M059J (cell line): ENCODE measurements at places on chromosomes 12 and 14. TPM values are rescaled to one million over a fixed set of nuclear protein-coding genes. Genes with fewer than 3 reads are reported as not detected.
A peak's percentile ranks its signal among the peaks of the same experiment; 100 is the strongest.

GRCh38 chr12:3171195-3171591 lies 94.0 kb downstream of the TSPAN9 start:
- peak; percentile 4 for DNase-seq

DNA sequence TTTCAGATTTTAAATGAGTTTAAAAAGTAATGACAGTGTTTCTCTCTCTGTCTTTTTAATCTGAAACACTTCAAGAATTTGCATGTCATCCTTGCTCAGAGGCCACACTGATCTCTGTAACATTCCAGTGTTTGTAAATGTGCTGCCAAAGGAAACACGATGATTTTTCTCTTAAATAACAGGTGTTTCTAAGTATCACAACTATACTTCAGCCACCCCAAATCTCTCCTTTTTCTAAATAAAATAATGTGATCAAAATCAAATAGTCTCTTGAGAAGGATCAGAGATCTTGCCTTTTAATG lies 3.3 kb upstream of the GALC start:
- DNase-seq = no peak

SERPINA12 gene
- not detected in 2 replicates for total RNA-seq

ANO4 gene
- total RNA-seq = 0.07 and 0.69 TPM in 2 replicates

DNA sequence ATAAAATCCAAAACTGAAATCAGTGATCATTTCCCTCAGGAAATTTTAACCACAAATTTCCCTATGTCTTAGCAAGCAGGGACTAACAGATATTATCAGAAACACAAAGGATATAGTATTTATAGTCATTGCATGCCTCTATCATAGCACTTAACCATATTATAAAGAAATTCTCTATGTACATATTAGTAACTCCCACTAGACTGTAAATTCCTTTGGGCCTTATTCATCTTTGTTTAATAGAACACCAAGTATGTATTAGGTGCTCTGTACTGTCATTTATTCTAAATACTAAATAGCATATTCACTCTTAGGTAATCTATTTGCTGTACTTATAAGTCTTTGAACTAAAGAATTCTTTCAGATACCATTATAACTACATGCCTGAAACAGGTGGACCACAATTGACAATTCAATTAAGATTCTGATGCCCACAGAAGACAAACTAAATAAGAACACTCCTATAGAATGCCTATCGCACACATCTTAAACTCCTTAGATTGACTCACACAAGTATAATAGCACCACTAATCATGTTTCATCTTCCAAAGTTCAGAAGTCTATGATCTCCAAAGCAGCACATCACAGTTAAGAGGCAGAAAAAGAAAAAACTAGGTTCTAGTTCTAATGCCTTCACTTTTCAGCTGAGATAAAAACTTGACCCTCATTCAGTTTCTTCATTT lies 134.1 kb downstream of the FSCB start:
- DNase-seq = no peak
